Stimulated activated CD8-positive, alpha-beta memory T cell treated with anti-CD3 and anti-CD28 coated beads, Interleukin-7, amount 100 ng/mL, for 24 hours (primary cell): ENCODE measurements at places on chromosomes 12 and 14.

GRCh38 chr14:76997257-76997970 is 31.1 kb downstream of the IRF2BPL start:
- DNase-seq, result no peak

DNA sequence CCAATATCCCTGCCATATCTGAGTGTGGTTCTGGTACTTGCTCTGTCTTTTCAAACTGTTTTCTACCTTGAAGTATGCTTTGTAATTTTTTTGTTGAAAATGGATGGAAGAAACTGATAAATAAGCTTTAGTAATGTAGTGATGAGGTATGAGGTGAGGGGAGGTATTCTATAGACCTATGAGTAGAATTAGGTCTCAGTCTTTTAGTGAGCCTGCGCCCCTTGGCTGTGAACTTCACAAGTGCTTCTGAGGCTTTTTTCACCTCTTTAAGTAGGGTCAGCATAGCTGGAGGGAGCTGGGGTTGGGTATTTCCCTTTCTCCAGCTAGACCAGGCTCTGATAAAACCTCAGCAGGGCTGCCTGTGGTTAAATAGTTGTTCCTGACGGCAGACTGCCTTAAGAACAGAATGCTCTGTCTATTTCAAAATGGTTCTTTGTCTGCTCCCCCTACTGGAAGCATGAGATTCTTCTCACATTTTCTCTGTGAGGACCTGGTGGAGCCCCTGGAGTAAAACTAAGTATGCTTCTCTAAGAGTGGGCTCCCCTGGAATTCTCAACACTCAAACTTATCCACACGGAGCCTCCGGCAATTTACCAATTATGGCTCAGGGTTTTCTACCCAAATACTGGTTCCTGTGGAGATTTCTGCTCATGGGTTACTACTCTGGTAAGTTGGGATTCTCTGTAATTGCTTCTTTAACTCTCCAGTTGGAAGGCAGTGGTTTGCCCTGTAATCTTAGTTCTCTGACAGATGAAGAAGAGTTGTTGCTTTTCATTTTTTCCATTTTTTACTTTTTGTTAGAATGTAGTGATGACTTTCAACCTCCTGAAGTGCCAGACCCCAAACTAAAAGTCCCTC is 13.1 kb downstream of the KRT5 start:
- DNase-seq, result no peak

- DNase-seq, result no peak
These were observed 192.1 kb upstream of the GARIN6 start for GRCh38 chr12:99455350-99456035.

DNA sequence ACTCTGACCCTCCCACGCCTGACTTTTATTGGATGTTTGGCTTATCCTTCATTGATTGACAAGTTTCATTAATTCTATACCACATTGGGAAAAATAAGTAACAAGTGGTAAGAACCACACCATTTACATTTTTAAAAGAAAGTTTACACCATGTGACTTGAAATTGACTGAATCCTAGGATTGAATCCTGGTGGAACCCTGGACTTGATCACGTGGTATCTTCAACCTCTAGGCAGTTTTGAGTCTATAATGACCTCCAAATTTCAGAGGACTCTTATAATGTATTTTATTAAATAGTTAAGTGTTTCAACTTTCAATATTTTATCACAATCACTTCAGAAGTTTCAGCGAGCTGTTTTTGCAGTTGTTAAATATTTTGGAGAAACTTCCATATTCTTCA is 172.0 kb downstream of the SLC6A15 start:
- no peak for DNase-seq

DNA sequence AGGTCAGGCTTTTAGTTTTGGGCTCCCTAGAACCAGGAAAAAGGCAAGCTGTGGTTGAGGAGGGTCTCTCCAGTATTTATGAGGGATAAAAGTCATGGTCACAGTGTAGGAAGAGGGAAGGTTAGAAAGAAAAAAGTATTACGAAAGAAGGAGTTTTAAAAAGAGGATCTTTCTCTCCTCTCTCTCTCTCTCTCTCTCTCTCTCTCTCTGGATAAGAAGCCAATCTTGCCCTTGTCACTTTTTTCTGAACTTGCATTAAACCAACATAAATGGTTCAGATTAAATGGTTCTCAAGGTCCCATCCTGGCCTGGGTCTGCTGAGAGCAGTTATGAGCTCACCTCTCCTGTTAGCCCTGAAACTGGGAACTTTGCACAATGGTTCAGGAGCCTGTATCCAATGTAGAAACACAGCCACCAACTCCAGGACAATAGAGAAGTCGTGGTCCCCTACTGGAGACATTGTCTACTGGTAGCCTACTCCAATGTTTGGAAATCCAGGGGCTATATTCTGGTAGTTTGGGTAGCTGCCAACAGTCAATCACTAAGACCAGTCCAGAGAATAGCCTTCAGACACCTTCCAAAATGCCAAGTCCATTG is 131.9 kb downstream of the DAD1 start:
- no peak for DNase-seq

DNA sequence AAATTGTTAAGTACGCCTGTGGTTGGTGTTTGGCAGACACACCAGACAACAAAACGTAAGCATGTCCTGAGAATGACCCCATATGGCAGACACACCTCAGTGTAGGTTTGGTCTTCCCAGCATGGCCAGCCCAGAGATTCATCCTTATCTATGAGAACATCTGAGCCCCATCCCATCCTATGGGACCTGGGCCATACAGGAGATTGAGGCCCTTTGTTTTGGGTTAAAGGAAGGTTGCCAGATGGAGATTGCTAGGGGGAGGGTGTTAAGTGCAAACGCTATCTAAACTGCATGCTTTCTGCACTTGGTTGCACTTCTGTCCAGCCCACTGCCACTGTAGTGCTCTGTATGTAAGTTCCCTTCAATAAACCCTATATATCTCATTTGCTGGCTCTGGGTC is 4.1 kb upstream of the PCNX4 start:
- no peak for DNase-seq

DNA sequence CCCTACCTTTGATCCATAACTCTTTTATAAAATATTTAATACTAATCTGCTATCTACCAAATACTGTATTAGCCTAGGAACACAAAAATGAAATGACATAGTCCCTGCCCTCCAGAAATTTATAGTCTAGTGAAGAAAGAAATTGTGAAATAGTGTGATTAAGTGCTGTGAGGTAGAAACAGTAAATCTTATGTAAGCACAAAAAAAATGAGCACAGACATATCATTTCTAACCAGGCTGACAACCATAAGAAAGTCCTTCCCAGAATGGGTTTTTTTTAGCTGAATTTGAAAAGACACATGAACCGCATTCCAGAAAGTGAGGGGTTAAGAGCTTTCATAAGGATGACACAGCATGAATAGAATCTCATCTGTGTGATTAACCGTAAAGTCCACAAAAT is 145.9 kb downstream of the SOX5 start:
- DNase-seq, result no peak

DNA sequence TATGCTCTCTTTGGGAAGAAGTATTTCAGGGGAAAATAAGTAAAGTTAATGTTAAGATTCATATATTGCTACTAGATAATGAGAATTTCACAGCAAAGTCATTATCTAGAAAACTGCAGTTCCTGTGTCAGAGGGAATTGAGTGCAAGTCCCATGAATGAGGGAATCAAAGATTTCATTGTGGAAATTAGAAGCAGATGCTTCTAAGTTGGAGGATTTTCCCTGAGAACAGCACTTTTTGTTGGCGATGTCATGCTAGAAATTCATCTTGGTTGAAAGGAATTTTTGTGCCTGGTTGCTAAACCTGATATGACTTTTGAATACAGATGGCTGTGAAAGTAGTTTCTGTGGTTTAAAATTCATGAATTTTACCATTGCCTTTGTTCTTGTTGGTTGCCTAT is 25.6 kb downstream of the FRMD6 start:
- DNase-seq, result no peak

DNA sequence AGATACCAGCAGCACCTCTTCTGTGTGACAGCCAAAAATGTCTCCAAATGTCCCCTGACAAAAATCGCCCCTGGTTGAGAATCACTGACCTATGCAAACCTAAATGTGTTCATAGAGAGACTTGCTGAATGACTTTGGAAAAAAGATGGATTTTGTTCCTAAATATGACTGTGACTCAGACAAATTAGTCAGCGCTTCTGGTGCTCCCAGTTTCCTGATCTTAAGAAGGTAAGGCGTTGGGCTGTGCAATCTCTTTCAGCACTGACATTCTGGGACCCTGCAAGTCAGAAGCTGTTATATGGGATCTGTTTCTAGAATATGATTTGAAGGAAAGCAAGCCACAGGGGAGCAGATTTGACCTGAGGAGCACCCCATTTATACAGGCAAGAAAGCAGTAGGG is 90.6 kb upstream of the PWP1 start:
- no peak for DNase-seq

- no peak for DNase-seq
These were observed 35.2 kb upstream of the TMTC2 start for GRCh38 chr12:82651489-82651888.

GRCh38 chr14:69921052-69921451 is 41.8 kb downstream of the SMOC1 start:
- no peak for DNase-seq

DNA sequence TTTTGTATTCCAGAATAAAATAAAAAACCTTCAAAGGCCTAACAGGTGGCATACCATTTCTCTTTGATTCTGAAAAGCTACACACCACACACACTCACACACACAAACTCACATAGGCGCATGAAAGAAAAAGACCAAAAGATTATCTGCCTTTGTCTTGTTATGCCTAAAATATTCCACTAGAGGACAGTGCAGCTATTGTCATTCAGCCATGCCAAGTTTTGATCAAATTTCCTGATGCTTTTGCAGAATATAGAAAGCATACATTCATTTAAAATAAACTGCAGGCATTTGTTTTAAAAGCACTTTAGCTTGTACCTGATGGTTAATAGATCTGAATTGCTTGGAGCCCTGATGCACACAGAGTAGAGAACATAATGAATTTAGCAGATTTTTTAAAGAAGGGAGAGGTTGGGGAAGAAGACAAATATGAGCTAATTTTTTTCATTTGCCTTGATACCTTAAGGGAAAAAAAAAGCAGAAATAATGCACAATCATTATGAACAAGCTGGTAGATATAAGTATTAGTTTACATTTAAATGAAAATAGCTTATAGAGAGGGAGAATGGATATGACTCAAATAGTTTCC is 1766.9 kb upstream of the SEL1L start:
- no peak for DNase-seq

GRCh38 chr14:88164906-88165534 is 158.0 kb downstream of the KCNK10 start:
- DNase-seq, result no peak

DNA sequence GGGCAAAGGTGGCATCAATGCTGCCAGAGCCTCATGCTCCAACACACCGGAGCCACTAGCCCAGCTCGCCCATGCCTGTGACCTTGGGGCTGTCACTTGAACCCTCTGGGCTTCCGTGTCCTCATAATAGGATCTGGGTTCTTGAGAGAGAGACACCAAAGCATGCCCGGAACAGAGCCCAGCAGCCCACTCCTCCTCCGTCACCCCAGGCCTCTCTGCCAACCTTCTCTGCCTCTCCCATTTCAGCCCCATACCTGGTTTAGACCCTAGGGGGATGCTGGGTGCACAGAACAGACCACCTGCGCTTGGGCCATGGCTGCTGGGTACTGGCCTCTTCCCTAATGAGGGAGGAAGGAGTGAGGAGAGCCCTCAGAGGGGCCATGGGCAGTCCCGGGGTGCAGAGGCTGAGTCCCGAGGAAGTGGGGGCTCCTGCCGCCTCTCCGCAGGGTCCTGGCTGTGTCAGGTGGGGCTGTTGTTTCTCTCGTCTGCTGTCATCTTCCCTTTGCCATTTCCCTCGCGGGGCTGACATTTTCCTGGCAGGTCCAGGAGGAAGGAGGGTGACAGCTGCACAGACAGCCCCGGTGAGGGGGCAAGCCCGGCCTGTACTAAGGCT is 172.4 kb upstream of the RTL1 start:
- no peak for DNase-seq
